ENCODE measurements at places on chromosomes 13 and 19.
A peak's percentile ranks its signal among the peaks of the same experiment; 100 is the strongest.

- DNase-seq: peak; percentile 96
These were observed 7.5 kb downstream of the EMP3 start for GRCh38 chr19:48332662-48333466.

- no peak for DNase-seq
These were observed 24.1 kb downstream of the MICU2 start for GRCh38 chr13:21579754-21580316.

DNA sequence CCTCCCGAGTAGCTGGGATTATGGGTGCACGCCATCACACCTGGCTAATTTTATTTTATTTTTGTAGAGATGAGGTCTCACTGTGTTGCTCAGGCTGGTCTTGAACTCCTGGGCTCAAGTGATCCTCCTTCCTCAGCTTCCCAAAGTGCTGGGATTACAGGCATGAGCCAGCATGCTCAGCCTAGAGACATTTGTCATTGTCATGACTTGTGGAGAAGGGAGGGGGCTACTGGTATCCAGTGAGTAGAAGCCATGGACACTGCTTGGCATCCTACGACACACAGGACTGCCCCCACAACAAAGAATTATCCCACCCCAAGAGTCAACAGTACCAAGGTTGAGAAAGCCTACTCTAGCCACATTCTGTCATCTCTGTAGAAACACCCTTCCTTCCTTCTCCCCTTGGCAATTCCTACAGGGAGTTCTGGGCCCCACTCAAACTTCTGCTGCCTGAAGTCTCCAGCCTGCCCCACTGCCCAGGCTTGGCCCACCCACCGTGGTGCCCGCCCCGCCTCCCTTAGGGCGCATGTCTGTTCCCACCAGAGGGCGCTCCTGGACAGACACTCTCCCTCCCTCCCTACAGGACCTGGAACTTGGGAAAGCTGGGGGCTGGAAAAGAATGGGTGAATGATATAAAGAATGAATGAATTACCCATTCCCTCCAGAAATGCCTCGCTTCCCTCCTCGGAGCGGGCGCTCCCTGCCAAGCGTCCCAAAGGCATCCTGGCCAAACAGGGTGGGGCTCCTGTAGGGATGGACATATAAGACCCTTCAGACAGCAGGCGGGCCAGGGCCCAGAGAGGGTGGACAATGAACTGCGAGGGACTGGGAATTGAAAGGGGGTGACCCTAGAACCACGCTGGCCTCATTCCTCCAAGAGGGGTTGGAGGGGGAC, 5.5 kb upstream of the EMP3 start:
- no peak for DNase-seq

DNA sequence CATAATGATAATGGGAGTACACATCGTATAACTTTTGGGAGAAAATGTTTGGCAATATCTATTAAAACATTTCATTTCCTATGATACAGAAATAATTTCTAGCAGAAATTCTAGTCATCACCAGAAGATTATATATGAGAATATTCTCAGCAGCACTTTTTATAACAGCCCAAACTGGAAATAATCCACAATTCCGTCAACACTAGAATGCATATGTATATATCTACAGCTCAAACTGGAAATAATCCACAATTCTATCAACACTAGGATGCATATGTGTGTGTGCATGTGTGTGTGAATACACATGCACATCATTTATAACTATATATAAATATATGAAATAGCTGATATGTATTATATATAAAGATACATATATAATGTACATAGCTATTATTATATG, 408.0 kb upstream of the KLHL1 start:
- DNase-seq: no peak

All from NCI-H1417 treated with DMSO at 0.1 percent for 48 hours (cell line).